Endothelial cell of umbilical vein (primary cell): ENCODE measurements at places on chromosomes 2 and 18.

DNA sequence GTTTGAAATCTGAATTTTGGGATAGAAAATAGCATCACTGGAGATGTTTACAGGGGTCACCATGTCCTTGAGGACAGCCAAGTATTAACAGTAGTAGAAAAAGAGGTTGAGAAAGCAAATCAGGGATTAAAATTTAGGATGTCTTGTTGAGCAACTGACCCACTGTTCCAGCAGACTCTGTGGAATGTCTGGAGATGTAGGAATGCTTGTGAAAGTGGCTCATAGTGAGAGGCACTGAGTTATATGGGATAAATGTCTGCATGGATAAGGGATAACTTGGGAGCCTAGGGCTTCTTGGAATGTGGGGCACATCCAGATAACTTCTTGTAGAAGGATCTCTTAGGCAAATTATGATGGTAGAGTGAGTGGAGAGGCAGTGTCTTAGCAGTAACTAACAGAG, 495.0 kb downstream of the TMX3 start:
- peak; percentile 2 for DNase-seq

DNA sequence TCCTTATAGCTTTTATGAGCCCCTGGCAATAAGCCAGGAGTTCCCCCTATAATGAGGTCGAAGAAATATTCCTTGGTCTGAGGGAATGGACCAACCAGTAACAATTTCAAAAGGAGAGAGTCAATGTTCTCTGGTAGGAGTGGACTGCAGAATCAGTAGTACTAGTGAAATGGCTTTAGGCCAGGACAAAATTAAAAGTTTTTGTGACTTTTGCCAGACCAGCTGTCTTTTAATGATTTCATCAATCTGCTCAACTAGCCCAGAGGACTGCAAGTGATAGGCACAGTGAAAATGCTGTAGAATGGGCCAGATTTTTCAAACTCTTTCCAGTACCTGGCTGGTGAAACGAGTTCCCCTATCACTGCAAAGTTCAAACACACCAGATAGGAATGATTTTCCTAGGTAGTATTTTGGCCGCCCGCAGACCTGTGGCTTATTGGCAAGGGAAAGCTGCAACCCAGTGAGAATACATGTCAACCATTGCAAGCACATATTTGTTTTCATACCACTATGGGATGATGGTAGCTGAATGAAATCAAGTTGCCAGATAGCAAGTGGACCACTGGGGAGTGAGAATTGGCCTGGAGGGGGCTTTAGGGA, 45.5 kb downstream of the CERS6 start:
- DNase-seq = no peak

DNA sequence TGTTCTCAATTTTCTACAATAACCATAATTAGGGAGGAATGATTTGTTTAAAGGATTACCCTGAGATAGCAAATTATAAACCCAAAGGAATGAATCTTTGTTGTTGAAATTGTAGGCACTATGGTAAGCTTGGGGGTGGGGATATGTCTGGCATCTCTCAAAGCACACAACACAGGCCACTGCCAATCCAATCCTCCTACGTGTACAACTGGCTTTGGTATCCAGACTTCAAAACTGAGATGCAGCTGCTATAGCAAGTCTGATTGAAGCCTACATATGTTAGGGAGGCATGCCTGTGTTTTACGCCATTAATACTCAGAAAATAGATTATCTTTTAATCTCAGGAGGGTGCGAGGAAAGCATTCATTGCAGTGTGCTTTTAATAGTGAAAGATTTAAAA, 5.9 kb upstream of the NCOA1 start:
- DNase-seq = no peak

- DNase-seq = peak; percentile 30
Measured at GRCh38 chr2:64978514-64979268, 10.5 kb upstream of the SLC1A4 start.

DNA sequence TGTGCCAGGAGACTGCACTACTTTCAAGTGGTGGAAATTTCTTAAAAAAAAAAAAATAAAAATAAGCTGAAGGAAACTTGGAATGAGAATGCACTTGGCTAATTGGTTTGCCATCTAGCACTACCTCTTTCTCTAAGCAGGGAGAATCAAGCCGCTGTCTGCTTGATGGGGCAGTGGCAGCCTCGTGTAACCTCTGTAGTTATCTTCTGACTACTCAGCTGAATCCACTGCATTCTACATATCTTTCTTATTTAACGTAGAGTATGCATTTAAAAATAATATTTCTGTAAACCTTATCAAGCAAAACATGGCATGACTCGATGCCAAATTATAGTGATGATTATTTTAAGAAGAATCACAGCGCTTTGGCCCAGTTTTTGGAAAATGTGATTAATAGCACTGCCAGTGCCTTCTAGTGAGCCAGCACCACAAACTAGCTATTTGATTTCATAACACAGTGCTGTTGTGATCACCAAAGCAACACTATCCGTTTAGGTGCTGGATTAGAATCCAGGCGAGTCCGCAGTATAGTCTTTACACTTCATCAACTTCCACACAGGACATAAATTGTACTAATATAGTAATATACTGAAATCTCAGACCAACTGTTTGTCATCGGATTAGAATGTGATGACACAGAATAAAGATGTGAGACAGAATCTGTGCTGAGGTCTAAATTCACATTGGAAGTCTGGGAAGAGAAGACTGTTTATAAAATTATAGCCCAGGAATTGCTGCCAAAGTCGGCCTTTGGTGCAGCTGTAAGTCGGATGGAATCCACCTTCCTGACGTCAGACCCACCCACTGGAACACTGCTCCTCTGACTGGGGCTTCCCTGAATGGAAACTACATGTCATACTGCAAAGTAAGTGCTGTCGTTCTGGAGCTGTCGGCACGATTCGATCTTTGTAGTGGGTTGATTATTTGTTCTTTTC, 136.5 kb upstream of the ETAA1 start:
- DNase-seq = peak; percentile 49

DNA sequence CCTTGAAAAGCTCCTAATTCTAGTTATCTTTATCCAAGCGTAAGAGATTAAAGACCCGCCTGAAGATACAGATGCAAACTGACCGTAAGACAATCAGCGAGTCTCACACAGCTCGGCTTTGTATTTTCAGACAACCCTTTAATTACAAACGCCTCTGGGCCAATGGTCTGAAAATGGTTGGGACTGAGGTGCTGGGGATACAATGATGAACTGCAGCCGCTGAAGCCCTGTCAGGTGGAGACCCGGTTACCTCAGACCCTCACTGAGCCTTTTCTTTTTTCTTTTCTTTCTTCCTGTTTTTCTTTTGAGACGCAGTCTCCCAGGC, 715 bp upstream of the CFAP36 start:
- no peak for DNase-seq
